Peyer's patch (tissue), 4 donors: ENCODE measurements at places on chromosomes 5 and 9.

- no peak overlapping the region for H3K4me3 ChIP-seq
- no peak overlapping the region for H3K27ac ChIP-seq
- no peaks in the 10 kb centered on the region for H3K36me3 ChIP-seq
- DNase-seq: no peak
Observed at GRCh38 chr9:101495810-101496209, 37.8 kb upstream of the RNF20 start.

DNA sequence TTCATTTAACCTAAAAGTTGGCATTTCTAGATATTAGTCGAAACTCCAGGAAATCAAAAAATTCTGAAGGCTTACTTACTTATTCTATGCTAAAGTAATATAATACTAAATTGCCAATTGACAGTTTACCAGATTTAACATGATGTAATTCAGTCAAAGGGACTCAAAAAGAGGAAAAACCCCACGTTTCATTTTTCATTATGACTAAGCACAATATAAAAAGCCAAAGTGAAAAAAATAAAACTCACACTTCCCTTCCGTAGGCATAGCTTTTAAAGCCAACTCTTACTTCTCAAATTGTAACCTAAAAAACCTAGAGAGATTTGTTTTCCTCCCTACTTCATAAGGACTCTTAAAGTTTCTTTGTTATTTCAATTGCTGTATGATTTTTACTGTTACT is 146.6 kb downstream of the RAPGEF6 start:
- H3K4me1 ChIP-seq: no peaks in the 10 kb centered on the region
- no peaks in the 10 kb centered on the region for H3K27me3 ChIP-seq
- no peak overlapping the region for H3K27ac ChIP-seq
- DNase-seq: no peak
- H3K4me3 ChIP-seq: no peak overlapping the region

DNA sequence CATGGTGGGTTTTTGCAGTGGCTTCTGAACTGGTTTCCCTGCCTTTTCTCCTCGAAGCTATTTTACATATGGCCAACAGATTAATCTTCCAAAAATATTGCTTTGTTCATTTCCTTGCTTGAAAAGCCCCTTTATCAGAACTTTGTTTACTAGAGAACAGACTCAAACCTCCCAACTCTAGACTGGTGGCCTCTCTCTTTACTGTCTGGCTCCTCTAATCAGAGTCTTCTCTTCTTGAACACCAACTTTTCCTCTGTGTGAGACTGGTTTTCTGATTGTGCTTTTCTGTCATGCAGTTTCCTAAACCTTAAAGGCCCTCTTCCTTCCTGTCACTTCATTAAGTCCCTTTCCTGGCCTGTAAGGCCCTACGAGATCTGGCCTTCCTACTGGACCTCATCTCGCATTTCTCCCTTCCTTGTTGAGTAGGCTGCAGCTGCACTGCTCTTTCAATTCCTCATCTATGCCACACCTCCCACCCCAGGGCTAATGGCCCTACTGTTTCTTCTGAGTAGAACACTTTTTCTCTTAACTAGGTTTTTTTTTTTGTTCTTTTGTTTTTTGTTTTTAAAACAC is 5.7 kb downstream of the C9orf43 start:
- H3K27ac ChIP-seq: peak overlapping the region; percentile 48
- no peaks in the 10 kb centered on the region for H3K4me1 ChIP-seq
- H3K36me3 ChIP-seq: no peaks in the 10 kb centered on the region
- no peak overlapping the region for H3K4me3 ChIP-seq
- H3K27me3 ChIP-seq: no peaks in the 10 kb centered on the region

DNA sequence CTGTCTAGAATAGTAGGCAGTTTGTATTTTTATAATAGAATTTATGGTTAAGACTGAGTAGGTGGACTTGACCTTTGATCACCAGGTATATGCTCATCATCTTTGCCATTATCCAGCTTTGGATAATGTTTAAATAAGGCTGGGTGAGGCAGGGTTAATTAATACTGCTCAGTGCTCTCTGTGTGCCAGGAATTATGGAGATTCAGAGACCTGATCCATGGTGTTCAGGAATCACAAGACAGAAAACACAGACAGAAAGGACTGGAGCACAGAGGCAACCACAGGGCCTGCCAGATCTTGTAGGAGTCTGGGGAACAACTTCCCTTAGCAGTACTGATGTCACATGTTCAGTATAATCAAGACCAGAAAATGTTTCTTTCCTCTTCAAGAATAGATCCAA is 186.3 kb upstream of the ADCY2 start:
- H3K4me1 ChIP-seq: peaks cover 4% of the 10 kb centered on the region
- no peaks in the 10 kb centered on the region for H3K36me3 ChIP-seq
- H3K4me3 ChIP-seq: no peak overlapping the region
- no peak overlapping the region for H3K27ac ChIP-seq
- DNase-seq: no peak
- H3K27me3 ChIP-seq: no peaks in the 10 kb centered on the region

GRCh38 chr5:108481355-108481931 is 99.5 kb upstream of the FBXL17 start:
- H3K27me3 ChIP-seq: no peaks in the 10 kb centered on the region
- no peak overlapping the region for H3K4me3 ChIP-seq
- no peak overlapping the region for H3K27ac ChIP-seq
- no peak for DNase-seq

DNA sequence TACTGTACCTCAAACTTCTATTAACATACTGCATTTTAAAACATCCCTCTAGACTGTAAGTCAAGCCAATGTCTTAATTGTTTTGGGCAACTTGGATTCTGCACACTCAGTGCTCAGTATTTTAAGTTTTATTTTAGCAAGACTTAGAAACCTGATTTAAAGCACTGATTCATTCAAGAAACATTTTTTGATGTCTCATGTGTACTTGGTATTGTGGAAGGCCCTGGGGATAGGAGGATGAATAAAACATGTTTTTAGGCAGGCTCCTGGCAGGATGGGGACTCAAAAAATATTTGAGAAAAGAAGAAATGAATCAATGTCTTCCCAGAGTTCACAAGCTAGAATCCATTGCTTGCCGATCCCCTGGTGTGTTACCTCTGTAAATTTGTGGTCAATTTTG is 334.0 kb upstream of the PUM3 start:
- no peaks in the 10 kb centered on the region for H3K36me3 ChIP-seq
- no peaks in the 10 kb centered on the region for H3K27me3 ChIP-seq
- no peaks in the 10 kb centered on the region for H3K4me1 ChIP-seq
- H3K4me3 ChIP-seq: no peak overlapping the region
- DNase-seq: no peak
- no peak overlapping the region for H3K27ac ChIP-seq

DNA sequence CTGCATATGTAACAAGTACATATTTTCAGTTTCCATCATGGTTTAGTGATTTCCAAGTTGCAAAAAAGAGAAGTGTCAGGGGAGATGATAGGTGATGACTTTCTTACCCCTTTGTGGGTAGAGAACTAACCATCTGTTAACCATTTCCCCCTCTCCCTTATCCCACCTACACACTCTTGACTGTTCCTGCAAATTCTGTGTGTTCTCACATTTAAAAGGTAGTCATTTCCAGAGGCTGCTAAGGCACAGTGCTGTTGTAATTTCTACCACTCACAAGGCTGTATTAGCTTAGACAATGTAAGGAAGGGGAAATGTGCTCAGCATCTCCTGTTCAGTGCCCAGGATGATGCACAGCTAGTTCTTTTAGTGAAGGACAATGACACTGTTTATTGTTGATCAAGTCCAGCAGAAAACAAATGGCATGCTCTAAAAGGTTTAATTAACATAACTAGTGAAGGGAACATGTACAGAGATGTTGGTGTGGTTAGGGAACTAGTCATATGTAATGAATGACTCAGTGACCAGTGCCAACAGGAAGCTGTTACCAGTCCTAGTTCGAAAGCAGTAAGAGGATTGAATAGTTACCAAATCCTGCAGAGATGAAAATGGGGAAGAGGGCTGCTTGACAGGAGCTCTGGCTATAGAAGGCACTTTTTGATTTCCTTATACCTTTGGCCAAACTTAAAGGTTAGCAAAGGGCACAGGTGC is 165.1 kb downstream of the PLK2 start:
- no peaks in the 10 kb centered on the region for H3K4me1 ChIP-seq
- DNase-seq: no peak
- no peaks in the 10 kb centered on the region for H3K36me3 ChIP-seq
- H3K27me3 ChIP-seq: no peaks in the 10 kb centered on the region
- H3K4me3 ChIP-seq: no peak overlapping the region

DNA sequence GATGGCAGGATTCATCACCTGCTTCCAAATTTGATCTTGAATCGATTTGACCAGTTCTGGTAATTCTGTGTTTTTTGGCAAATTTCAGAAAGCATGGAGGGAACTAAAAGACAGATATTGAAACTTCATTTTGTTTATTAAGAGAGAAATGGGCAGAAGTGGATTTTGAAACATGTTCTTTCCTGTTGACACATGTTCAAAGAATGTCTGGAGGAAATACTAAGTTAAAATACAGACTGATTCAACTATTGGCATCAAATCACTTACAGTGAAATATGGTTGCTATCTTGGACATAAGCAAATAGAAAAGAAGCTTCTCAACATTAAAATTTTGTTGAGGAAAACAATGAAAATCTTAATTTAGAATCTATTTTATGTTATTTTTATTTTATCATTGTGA is 19.3 kb upstream of the GZMK start:
- no peaks in the 10 kb centered on the region for H3K36me3 ChIP-seq
- no peak overlapping the region for H3K27ac ChIP-seq
- DNase-seq: no peak
- no peaks in the 10 kb centered on the region for H3K27me3 ChIP-seq

- H3K27me3 ChIP-seq: no peaks in the 10 kb centered on the region
- H3K4me3 ChIP-seq: no peak overlapping the region
- H3K36me3 ChIP-seq: no peaks in the 10 kb centered on the region
- no peaks in the 10 kb centered on the region for H3K4me1 ChIP-seq
- H3K27ac ChIP-seq: no peak overlapping the region
Observed at GRCh38 chr5:3333836-3334235, 261.8 kb upstream of the IRX1 start.

GRCh38 chr5:169270827-169271226 is 30.1 kb downstream of the SLIT3 start:
- H3K27ac ChIP-seq: no peak overlapping the region
- H3K27me3 ChIP-seq: no peaks in the 10 kb centered on the region
- DNase-seq: no peak
- no peaks in the 10 kb centered on the region for H3K4me1 ChIP-seq
- H3K4me3 ChIP-seq: no peak overlapping the region

DNA sequence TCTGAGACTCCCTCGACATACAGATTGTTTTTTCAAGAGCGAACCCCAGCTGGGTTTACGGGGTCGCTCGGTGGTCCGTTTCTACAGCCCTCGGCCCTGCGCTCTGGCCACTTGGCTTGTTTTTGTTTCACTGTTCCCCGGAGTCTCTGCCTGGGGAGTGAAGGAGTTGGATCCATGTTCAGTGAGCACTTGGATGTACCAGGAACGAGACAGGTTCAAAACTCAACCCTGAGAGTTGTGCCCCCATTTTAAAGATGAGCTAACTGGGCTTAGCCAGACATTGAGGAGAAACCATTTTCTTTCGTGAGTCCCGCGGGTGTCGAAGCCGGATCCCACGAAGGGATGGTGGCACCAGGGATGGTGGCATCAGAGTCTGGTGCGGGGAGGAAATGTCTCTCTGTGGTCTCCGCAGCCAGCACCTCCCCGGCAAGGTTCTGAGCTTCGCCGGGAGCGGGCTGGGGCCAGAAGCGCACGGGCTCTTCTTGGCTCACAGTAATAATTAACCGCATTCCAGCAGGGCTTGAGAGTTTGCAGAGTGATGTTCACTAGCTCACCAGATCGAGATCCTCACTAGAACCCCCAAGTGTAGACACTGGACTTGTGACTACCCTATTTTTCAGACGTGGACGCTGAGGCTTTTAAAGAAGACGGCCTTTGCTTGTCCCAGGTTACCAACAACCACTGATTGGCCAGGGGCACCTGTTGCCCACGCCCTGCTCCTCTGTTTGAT is 1.0 kb downstream of the MSX2 start:
- no peak overlapping the region for H3K27ac ChIP-seq
- no peaks in the 10 kb centered on the region for H3K4me1 ChIP-seq
- H3K36me3 ChIP-seq: peaks cover 7% of the 10 kb centered on the region
- H3K27me3 ChIP-seq: peaks cover 28% of the 10 kb centered on the region
- H3K4me3 ChIP-seq: peak overlapping the region; percentile 71

- no peak overlapping the region for H3K27ac ChIP-seq
- no peaks in the 10 kb centered on the region for H3K27me3 ChIP-seq
- H3K4me1 ChIP-seq: no peaks in the 10 kb centered on the region
- DNase-seq: no peak
- H3K36me3 ChIP-seq: no peaks in the 10 kb centered on the region
Observed at GRCh38 chr5:52811067-52811749, 23.5 kb downstream of the ITGA1 start.

GRCh38 chr9:31372799-31373587 is 1011.5 kb upstream of the ACO1 start:
- H3K4me1 ChIP-seq: no peaks in the 10 kb centered on the region
- no peak overlapping the region for H3K4me3 ChIP-seq
- no peaks in the 10 kb centered on the region for H3K27me3 ChIP-seq
- no peak for DNase-seq

- H3K27me3 ChIP-seq: no peaks in the 10 kb centered on the region
- DNase-seq: no peak
- H3K36me3 ChIP-seq: no peaks in the 10 kb centered on the region
- H3K27ac ChIP-seq: no peak overlapping the region
Observed at GRCh38 chr5:39148983-39149534, 70.3 kb downstream of the FYB1 start.

GRCh38 chr9:242461-243080 is 27.9 kb downstream of the DOCK8 start:
- H3K27ac ChIP-seq: no peak overlapping the region
- no peak for DNase-seq
- H3K36me3 ChIP-seq: no peaks in the 10 kb centered on the region
- no peaks in the 10 kb centered on the region for H3K27me3 ChIP-seq

DNA sequence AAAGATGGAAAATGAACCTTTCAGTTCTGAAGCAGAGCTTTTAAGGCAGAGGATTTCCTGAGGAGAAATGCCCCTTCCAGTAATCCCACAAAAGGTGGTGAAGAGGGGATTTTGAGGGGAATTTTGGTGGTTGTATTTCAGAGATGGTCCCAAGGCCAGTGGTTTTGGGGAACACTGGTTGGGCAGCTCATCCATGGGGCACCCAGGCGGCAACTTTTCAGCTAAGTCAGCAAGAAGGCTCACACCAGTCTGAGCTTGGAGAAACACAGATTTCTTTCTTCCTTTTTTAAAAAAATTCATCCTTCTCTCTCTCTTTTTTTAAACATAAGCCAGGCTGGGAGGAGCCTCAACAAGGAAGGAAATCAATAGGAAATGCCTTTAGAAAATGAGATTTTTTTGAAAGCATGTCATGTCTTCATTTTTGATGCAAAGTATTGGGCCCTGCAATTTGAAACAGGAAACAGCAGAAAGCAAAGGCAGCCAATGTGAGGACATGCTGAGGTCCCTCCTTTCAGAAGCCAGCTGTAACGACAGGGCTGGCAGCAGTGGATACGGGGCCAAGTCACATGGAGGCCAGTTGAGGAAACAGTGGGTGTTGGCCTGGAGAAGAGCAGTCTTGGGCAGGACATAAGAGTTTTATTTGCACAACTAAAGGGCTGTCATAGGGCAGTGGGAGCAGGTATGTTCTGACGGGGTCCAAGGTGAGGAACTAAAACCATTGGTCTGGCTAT is 155.3 kb upstream of the KLF4 start:
- no peak for DNase-seq
- no peaks in the 10 kb centered on the region for H3K36me3 ChIP-seq
- H3K27me3 ChIP-seq: no peaks in the 10 kb centered on the region
- H3K27ac ChIP-seq: no peak overlapping the region
